ENCODE measurements at places on chromosomes 7 and 10.

GRCh38 chr7:143490717-143491306 is 13.1 kb downstream of the TAS2R41 start:
- no peak for DNase-seq

DNA sequence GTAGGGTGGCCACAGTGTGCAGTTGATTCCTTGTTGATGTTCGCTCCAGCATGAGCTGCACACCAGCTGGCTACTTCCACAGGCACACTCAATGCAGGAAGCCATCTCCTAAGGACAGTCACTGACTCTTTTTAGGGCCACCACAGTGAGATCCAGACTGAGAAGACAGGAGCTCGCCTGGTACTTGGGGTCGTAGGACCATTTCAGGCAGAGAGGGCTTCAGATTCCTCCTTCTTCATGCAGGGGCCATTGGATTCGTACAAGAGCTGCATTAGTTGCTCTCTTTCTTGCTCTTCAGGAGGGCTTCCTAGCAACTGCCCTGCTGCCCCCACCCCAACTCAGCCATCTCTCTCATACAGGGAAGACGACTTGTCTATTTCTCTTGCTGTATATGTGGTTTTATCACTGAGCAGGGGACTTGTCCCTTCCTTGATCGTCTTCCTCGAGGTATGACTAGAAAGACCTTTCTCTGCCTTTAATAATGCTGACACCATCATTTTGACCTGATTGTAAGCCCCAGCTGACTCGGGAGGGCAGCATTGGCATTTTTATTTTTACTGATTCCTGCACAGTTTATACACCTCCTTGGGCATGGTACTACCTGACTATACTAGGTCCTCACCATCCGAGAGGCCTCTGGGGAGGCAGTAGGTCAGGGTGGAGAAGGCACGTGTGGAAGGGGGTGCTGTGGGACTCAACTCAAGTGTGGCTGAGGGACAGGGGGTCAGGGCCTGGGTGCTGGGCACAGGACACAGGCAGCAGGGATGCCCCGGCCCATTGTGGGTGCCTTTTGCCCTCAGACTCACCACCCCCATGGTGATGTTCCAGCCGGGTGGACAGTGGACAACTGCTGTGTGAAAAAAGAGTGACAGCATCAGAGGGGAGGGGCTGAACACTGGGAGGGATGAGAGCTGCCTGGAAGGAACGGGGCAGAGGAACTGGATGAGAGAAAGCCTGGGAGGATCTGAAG is 136.7 kb upstream of the ZNF746 start:
- no peak for DNase-seq

DNA sequence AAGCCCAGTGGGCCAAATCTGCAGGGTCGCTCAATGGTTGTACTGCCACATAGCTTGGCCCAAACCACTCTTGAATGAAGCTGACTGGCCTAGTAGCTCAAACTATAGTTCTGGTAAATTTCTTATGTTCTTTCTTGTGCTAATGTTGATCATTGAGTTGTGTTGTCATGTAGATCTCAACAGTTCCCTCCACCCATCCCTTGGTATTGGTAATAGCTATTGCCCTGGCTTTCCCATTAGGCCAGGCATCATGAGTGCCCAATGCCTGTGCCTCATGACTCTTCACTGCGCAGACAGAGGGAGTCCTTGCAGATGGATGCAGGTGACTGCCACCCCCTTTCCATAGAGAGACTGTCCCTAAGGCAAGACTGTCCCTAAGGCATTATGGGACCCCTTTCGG is 988.4 kb downstream of the KCNMA1 start:
- DNase-seq, result no peak

- no peak for DNase-seq
Observed at GRCh38 chr7:76225379-76225778, 23.7 kb downstream of the SRRM3 start.

- DNase-seq, result no peak
Observed at GRCh38 chr10:91051829-91052228, 130.9 kb upstream of the ANKRD1 start.

DNA sequence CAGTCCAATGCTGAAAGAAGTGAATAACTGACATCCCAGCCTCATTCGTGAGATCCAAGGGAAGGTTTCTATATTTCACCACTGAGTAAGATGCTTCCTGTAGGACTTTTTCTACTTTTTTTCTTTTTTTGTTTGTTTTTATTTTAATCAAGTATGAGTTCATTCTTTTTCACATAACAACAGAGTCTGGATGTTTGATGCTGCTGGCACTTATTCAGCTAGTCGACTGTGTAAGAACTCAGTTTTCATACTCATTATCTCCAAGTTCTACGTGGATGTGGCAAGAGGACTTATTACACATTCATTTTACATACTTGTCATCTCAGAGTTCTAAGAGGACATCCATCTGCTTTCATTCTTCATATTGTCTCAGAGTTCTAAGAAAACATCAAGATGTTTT is 86.9 kb downstream of the CPXM2 start:
- DNase-seq, result no peak

GRCh38 chr10:62817121-62817765 is 1.1 kb upstream of the EGR2 start:
- peak; percentile 46 for DNase-seq

- peak; percentile 9 for DNase-seq
Observed at GRCh38 chr7:126700807-126701604, 551.7 kb downstream of the GRM8 start.

DNA sequence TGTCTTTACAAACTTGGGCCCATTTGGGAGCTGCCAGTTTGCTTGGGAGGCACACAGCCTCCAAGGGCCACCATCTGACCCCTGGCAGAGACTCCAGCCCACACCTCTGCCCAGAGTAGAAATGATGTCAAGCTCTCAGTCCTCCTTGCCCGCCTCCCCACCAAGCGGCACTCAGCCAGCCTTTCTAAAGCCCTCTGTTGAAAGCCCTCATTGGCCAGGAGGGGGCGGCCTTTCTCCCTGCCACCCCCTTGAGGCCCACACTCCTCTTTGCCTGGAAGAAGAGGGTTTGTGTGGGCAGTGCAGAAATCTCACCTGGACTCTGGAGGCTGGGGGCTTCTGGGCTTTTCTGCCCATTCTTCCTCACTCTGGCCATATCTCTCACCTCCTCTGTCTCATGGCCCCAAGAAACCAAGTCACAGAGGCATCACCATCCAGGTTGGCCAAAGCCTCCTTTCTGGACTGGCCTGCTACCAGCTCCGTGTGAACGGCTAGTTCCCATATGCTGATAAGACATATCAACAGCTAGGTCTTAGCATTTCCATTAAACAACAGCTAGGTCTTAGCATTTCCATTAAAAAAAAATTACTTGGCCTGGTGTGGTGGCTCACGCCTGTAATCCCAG is 36.1 kb downstream of the UBTD1 start:
- no peak for DNase-seq

DNA sequence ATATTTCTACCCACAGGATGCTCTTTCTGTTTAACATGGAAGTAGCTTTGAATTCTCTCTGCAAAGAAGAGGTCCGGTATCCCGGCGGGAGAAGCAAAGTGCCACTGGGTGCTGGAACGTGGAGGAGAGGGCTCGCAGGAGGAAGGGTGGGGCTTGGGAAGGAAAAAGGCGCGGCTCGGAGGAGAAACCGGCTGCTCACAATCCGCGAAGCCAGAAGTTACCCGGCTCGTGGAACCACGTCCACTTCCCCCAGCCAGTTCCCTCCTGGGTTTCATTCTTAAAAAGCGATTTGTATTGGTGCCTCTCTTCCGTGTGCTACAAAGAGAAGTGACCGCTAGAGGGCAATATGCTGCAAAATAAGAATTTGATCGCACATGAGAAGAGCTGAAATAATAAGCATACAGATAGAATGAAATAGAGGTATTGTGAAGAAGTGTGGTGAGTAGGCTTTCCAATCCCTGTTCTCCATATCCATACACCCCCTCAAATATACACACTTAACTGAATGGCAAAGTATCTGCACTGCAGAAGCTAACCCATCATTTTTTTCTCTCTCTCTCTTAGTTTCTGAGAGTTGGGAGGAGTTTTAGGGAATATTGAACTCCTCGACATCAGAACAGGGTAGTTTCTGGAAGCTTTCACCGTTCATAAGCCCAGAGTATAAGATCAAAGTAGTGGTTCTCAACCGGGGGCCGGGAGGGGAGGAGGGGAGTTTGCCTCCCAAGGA is 31.1 kb downstream of the TRIL start:
- peak; percentile 7 for DNase-seq

- DNase-seq, result no peak
Observed at GRCh38 chr10:3287572-3288445, 115.2 kb upstream of the PITRM1 start.

DNA sequence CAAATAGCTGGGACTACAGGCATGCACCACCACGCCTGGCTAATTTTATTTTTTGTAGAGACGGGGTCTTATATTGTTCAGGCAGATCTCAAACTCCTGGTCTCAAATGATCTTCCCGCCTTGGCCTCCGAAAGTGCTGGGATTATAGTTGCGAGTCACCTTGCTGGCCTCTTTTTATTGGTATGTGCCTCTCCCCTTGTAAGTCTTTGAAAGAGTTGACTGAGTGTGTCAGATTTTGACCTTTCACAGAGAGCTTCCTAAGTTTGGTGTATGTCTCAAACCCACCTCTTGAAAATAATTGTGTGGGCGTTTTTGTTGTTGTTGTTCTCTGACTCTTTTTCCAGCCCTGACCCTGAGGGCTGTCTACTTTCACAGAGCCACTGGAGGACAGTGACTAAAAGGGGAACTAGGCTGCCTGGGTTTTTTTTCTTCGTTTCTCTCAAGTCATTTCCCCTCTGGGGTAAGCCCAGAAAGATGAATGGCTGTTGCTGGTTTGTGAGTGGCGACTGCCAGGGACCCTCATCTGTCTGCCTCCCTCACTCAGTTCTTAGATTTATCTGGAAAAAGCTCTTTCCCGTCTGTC is 262.8 kb downstream of the ZEB1 start:
- DNase-seq, result no peak

- DNase-seq, result no peak
Observed at GRCh38 chr10:106573106-106573505, 591.4 kb downstream of the SORCS1 start.

DNA sequence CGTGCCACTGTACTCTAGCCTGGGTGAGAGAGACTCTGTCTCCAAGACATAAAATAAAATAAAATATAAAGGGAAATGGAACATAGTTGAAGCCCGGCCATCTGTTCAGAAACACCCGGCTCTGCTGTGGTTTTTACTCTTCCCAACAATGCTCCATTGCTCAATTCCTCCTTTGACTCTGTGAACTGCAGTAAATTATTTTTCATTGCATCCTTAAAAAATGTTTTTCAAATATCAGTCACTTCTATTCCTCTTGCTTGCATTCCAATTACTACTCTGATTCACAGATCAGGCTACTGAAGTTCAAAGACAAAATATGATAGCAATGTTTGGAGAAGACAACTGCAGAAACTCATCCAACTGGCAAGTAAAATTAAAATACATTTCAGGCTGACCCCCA is 983.0 kb downstream of the SORCS1 start:
- no peak for DNase-seq

DNA sequence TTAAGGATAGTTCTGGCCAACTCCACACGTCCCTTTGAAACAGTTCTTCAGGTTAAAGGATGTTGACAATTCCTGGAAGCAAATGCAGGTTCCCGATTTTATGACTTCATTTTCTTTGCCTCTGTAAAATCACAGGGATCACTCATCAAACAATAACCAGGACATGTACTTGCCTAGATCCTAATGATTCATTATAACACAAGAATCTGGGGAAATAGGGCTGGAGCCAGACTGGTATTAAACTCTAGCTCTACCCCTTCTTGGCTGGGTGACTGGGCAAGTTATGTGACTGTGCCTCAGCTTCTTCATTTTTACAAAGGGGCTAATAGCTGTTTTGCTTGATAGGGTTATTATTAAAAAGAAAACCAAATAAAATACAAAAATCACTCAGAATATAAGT is 56.0 kb upstream of the KCND2 start:
- DNase-seq, result no peak

DNA sequence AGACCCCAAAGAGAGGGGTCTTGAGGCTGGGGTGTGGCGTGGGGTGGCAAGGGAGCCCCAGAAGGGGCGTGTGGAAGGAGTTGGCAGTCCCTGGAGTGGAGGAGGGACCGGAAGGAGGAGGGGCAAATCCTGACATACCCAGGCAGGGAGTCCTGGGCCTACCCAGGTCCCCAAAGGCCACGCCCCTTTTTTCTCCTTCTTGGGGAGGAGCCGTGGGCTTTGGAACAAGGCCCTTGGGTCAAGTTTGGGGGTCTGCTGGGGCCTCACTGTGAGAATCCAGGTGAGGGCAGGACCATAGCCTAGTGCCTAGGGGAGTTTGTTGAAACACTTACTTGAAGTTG is 1.2 kb upstream of the SMARCD3 start:
- DNase-seq, result no peak

GRCh38 chr7:71266912-71267311 is 135.0 kb downstream of the GALNT17 start:
- no peak for DNase-seq

- DNase-seq, result no peak
Observed at GRCh38 chr10:91925022-91925320, 1.4 kb downstream of the BTAF1 start.

- no peak for DNase-seq
Observed at GRCh38 chr7:90266808-90267207, 21.8 kb downstream of the CFAP69 start.

GRCh38 chr7:142089035-142089434 is 22.5 kb upstream of the MGAM2 start:
- DNase-seq, result no peak

DNA sequence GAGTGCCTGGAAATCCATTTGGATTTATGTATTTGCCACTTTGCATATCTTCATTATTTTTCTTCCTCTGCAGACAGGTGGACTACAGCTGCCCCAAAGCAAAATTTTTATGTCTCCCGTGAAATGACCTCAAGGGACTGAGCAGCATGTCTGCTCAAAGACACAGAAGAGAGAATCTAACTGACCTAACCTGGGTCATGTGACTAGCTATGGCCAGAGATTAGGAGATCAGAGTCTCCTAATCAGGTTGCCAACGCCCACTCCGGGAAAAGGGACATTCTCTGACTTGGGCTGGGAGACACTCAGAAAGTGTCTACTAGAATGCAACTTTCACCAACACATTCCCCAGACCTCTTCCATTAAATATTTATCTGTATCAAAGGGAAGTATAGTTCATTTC is 2.5 kb upstream of the BAMBI start:
- no peak for DNase-seq

- DNase-seq, result no peak
Observed at GRCh38 chr7:85215098-85215497, 28.2 kb upstream of the SEMA3D start.

DNA sequence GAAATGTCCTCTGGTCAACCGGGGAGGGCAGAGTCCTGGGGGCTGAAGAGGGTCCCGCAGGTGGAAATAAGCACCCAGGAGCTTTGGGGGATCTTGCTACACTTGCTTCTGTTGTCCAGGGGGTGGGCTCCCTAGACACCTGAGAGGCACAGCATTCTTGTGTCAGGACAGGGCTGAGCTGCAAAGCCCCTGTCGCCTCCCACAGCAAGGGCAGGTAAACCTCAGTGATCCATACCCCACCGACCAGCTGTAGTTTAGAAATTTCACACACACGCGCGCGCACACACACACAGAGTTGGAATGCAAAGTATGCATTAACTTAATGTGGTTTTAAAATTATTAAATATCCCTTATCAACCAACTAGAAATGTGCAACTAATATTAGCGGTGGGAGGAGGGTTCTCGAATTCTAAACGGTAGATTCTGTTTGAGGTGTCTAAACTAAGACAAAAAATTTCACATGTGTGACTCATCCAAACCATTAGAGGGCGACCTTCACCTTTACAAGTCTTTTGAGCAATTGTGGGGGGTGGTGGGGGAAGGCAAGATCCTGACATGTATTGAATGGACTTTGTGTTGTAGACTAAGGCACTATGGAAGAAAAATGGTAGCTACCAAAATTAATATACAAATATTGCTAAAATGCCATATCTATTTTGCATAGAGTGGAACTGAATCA is 34.3 kb upstream of the PTF1A start:
- DNase-seq, result no peak
